ENCODE measurements at places on chromosomes 13 and 19. TPM values are rescaled to one million over a fixed set of nuclear protein-coding genes. Genes with fewer than 3 reads are reported as not detected.

PALM3 gene
- polyA plus RNA-seq, result 26.6 TPM

PSG2 gene
- not detected for polyA plus RNA-seq

ZNF578 gene
- polyA plus RNA-seq, result 6.6 TPM

CERS4 gene
- 59.1 TPM for polyA plus RNA-seq

KLK11 gene
- polyA plus RNA-seq, result 3.9 TPM

ZNF229 gene
- polyA plus RNA-seq, result 12.9 TPM

FUT3 gene
- polyA plus RNA-seq, result 0.46 TPM

RNF113B gene
- polyA plus RNA-seq, result not detected

IER2 gene
- polyA plus RNA-seq, result 44.6 TPM

DNA sequence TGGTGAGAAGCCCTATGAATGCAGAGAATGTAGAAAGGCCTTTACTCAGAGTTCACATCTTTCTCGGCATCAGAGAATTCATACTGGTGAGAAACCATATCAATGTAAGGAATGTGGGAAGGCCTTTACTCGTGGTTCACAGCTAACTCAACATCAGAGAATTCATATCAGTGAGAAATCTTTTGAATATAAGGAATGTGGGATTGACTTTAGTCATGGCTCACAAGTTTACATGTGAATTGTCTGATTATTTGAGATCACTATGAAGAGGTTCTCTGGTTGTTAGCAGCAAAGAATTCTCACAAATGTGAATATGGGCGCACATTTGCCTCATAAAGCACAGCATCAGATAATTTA, 43.7 kb downstream of the ZNF585A start:
- no peak for DNase-seq

- no peak for DNase-seq
Measured at GRCh38 chr19:10227026-10227971, 3.8 kb downstream of the S1PR2 start.

- DNase-seq, result no peak
Measured at GRCh38 chr19:15418231-15418578, 583 bp downstream of the AKAP8L start.

DNA sequence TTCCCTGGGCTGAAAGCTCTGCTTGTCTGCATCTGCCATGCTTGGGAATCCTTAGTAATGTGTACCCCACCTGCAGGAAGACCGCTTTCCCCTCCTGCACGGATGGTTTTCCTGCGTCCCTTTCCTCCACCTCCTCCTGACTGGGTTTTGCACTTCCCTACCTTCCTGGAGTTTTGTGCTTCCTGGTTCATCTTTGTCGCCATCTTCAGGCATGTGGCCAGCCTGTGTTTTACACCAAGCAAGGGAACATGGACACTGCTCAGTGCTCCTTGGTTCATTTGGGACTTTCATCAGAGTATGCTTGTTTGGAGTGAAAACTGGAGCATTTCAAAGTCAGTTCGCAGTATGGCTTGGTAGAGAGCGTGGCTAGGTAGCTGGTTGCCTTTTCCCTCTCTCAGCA, 30.7 kb downstream of the ERICH6B start:
- DNase-seq, result no peak

DNA sequence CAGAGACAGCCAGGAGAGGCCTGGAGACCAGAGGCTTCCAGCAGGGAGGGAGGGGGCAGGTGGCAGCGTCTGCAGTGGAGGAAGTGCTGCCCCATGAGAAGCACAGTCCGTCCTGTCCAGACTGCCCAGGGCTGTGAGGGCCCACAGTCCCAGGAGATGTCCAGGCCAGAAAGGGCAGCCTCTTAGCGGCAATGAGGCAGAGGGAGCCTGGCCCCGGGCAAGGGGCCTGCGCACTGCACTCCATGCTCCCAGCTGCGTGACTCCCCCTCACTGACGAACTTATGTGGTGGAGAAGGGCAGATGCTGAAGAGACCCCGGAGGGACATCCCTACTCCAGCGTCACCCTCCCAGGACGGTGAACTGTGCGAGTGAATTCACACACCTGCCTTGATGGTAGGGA, 115.3 kb downstream of the SOX1 start:
- no peak for DNase-seq

GRCh38 chr19:10812902-10813404, 23.1 kb downstream of the TMED1 start:
- DNase-seq, result peak; percentile 79

- DNase-seq, result no peak
Measured at GRCh38 chr13:30354493-30355383, 47.4 kb upstream of the KATNAL1 start.

DNA sequence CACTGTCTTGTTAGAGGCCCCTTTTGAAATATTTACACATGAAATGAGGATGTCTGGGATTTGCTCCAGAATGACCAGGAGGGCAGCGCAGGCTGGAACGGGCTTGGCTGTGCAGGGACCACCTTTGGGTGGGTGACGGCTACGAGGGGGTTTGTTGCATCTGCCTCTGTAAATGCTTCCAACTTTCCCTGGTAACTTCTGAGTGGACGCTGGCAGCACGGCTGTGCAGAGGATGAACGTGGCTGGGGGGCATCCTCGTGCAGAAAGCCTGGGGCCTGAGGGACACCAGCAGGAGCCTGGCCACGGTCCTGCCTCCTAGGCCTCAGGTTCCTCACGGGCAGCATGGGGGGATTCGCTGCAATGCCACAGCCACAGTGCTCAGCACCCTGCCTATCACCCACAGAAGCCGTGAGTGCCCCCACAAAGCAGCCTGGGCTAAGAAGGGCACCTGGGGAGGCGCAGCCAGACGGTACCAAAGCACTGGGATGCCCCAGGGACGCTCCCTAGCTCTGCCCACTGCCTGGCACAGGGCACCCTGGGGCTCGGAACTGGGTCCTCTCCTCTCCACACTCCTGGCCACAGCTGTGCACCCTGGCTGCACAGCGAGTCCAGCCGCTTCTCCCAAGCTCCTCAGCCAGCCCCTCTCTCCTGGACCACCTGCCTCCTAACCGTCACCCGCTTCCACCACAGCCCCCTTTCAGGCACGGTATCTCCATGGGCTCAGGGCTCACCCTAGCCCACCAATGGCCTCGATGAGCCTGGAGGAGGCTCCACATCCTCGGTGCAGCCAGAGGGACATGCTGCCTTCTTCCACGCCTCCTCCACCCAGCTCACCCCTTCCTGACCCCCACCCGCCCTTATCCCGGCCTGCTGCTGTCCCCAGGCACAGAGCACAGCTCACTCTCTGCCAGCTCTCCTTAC, 44.5 kb downstream of the MLLT1 start:
- no peak for DNase-seq

DNA sequence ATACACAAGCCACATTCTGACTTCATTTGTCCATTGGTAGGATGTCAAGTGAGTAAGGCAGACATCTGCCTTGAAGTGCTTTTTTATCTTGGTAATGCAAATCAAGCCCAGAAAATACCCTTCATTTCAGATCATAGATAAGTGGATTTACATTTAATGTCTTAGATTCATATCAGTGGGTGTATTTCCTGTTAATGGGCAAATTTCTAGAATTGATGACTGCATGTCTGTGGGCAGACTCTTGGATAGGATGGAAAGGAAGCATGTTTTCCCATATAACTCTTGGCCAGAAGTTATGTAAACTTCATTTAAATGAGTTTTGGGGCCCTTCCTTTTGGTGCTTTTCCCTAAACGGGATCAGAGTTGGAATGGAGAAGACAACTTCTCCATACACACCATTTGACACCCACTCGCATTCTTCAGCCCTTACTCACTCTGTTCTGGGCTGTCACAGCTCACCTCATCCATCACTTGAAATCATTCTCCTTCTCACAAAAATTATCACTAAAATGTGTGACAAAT, 154.6 kb downstream of the FLT1 start:
- DNase-seq, result no peak

DNA sequence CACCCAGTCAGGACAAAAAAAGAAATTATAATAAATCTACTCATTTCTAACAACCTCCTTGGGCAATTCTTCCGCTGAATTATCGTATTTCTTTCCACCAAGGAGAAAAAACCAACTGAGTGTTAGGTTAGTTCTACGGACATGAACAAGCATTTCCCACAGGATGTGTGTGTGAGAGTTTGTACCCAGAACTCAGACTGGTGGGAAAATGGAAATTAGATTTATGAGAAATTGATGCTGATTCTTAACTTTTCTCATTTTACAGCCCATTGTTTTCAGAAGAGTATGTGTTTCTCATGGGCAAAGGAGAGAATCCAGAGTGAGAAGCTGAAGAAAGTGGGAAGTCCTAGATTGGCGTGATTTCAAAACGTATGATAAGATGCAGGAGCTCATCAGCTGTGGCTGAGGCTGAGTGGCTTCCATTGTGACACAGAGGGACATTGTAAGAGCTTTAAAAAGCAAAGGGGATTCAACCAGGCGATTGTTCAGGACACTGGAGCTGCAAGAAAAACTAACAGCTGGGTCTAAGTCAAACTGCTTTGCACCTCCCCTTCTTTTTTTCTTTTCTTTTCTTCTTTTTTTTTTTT, 184.7 kb upstream of the ARGLU1 start:
- no peak for DNase-seq

- no peak for DNase-seq
Measured at GRCh38 chr13:23817136-23817535, 72.1 kb downstream of the MIPEP start.

DNA sequence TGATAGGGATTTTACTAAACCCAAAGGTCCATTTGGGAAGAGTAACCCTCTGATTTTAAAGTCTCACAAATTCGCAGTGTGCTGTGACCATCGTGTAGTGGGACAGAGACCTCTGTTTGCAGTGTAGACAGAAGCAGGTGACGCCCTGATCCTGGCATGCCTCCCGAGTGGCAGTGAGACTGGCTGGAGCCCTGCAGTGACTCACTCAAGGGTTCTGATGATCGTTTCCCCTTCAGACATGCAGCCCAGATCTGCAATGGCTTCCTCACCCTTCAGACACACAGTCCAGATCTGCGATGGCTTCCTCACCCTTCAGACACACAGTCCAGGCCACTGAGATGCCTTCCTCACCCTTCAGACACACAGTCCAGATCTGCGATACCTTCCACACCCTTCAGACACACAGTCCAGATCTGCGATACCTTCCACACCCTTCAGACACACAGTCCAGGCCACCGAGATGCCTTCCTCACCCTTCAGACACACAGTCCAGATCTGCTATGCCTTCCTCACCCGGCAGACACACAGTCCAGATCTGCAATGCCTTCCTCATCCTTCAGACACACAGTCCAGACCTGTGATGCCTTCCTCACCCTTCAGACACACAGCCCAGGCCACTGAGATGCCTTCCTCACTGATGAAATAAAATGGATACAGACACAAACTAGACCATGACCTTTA, 125.2 kb downstream of the ATP11A start:
- no peak for DNase-seq

- DNase-seq, result no peak
Measured at GRCh38 chr19:5194641-5195040, 146.0 kb downstream of the PTPRS start.

DNA sequence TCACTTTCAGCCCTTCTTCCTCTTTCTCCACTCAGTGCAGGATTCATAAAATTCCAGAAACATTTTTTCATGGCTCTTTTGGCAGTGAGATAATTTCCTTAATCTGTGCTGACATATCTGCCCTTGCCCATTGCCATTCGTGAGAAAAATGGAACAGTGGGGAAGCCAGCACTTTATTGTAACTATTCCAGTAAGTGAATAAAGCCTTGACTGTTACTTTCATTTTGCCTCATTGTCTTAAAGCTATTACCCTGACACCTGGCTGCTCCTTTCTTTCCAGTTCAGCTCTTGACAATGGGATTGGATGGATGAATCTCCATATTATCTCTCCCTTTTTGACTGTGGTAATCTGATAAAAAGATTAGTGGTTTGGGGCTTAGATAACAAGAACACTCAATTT, 1068.1 kb upstream of the PCDH20 start:
- DNase-seq, result no peak
